ENCODE measurements at places on chromosomes 7 and 10.
A peak's percentile ranks its signal among the peaks of the same experiment; 100 is the strongest.

GRCh38 chr10:19577807-19578206, 238.4 kb upstream of the PLXDC2 start:
- no peak for DNase-seq

DNA sequence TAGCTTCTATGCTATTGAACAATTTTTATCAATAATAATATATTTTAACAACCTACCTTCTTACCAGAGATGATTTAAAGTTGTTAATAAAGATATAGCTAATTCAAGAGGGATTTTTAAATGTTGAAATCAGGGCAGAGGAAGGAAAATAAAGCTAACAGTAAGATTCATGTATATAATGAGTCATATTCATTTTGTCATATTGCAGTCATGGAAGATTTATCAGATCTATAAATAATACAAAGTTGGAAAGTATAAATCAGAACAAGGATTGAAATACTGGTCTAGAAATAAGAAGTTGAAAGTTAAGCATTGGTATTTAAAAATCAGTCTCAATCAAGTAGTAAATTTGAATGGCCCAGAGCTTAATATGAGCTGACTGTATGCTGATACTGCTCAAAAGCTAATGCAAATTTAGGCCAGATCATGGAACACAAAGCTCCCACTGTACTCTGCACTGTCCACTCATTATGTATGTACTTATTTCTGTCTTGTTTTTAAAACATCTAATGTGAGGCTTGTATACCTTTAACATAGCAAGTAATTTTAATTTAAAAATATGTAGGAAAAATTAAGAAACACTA, 196.9 kb downstream of the ZEB1 start:
- no peak for DNase-seq

GRCh38 chr7:70696201-70696754, 435.7 kb upstream of the GALNT17 start:
- DNase-seq, result no peak

DNA sequence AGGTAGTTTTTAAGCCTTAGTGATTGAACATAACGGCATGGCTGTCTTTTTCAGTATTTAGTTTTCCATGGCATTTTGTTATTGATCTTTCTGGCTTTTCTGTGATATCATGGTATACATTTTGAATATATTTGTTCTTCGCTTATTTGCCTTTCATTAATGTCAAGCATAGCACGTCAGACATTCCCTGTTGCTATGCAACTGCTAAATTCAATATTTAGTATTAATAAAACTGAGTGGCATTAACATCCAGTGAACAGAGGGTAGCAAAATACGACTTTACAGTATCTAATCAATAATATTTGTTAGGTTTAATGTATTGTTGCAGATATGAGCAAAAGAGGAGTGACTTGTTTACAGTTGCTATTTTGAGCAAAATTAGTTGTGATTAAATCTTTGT, 72.5 kb downstream of the LCOR start:
- DNase-seq, result no peak

DNA sequence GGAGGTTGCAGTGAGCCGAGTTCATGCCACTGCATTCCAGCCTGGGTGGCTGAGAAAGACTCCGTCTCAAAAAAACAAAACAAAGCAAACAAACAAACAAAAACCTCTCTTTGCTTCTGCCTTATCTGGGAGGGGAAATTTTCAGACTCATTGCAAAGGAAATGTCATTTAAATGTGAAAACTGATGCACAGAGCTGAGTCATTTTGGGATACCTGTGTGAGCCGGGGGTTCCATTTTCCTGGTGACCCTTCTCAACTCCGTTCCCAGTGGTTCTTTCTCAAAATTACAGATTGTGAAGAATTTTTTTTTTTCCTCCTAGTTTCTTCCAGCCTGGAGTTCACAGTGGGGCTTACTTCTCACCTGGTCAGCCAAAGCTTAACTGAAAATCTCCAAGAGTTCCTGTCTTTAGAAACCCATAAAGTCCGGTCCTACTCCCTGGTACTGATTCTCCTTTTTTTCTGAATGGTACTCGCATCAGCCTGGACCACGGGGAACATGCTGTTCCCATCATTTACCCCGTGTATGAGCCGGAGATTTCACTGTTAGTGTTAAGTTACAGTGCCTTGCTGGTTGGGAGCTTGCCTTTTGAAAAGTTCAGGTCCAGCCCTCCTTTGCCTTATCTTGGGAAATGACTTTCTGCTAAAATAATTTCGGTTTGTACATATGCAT, 56.9 kb downstream of the RBM20 start:
- DNase-seq, result no peak

DNA sequence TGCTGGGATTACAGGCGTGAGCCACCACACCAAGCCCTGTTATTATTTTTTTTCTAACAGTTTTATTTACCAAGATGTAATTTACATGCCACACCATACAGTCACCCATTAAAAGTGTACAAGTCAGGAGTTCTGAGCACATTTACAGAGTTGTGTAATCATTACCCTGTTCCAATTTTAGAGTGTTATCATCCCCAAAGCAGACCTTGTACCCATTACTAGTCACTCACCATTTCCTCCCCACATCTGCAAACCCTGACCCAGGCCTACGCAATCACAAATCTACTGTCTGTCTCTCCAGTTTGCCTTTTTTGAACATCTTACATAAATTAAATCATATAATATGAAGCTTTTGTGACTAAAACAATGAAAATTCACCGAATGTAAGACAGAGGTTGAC, 402.9 kb upstream of the FOXK1 start:
- no peak for DNase-seq

- no peak for DNase-seq
Observed at GRCh38 chr7:6032641-6033040, 1.5 kb downstream of the ANKRD61 start.

- DNase-seq, result no peak
Observed at GRCh38 chr10:96740579-96741281, 20.4 kb upstream of the PIK3AP1 start.

GRCh38 chr10:103276896-103277712, at the start of gene INA:
Gene INA (plus strand): TSS chr10:103277138. CDS start chr10:103277212, 74 bp downstream.
- DNase-seq, result peak; percentile 60

DNA sequence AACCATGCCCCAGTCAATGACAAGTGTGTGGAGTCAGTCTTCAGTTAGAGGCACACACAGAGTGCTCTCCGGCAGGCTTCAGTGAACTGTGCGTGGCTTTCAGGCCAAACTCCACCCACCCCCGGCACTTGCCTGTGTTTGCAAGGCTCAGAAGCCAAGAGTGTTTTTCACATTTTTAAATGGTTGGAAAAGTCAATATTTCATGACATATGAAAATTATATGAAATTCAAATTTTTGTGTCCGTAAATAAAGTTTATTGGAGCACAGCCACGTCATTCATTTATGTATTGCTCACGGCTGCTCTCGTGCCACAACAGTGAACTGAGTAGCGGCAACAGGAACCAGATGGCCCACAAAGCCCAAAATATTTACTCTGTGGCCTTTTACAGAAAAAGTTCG, 104.7 kb downstream of the SFMBT2 start:
- DNase-seq, result no peak

- no peak for DNase-seq
Observed at GRCh38 chr10:18681366-18681765, 22.1 kb downstream of the ARL5B start.

GRCh38 chr10:686155-686931, 3.1 kb downstream of the DIP2C start:
- no peak for DNase-seq

- DNase-seq, result no peak
Observed at GRCh38 chr10:8044908-8045725, 9.4 kb upstream of the GATA3 start.

DNA sequence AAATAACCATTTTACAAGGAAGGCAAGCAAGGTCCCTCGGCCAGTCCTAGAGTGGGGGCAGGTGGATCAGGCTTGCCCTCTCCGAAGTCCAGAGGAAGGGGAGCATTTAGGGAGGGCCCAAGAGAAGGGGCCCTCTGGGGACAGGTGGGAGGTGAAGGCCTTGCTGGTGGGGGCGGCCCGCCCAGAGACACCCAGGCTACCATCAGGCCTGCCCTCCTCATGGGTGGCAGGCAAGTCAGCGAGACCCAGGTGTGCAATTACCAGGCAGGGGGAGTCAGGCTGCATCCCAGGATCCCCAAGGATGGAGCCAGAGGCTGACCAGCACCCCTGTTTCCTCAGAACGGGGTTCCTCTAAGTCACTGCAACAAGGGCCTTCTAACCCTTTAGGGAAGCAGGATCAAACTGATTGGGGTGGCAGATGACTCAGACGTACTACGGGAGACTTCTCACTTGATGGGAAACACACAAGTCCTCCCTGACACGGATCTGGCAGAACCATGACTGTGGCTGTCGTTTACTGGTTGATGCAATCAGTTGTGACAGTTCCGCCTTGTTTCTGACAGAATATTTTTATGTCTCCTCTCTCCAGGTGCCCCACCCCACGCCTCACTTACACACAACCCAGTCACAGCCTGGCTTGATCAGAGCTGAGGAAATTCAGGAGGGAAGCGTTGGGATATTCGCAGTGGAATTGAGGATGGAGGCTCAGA, 8.2 kb downstream of the LOXL4 start:
- DNase-seq, result no peak

DNA sequence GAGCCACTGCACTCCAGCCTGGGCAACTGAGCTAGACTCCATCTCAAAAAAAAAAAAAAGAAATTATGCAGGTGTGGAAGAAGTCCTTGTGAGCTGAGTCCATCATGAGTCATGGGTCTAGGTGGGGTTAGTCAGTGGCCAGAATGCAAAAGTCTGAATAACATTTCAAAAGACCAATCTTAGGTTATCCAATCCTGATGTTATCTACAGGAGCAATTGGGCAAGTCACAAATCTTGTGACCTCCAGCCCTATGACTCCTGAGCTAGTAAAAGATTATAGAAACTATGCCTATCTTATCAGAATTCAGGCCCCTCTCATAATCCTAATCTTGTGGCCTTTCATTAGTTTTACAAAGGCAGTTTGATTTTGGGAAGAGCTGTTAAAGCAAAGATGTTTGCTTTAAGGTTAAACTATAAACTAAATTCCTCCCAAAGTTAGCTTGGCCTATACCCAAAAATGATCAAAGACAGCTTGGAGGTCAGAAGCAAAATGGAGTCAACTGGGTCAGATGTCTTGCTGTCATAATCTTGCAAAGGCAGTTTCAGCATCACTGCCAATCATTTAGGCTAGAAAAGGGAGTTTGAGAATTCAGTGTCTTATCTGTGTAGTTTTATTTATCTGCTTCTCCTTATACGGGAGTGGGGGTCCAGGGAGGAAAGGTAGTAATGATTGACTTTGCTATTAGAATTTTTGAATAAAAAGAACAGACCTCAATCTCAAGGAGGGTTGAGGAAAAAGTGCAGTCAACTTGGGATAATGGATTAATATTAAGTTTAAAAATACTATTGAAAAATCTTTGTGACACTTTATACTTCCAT, 71.2 kb upstream of the TRIM24 start:
- DNase-seq, result no peak

DNA sequence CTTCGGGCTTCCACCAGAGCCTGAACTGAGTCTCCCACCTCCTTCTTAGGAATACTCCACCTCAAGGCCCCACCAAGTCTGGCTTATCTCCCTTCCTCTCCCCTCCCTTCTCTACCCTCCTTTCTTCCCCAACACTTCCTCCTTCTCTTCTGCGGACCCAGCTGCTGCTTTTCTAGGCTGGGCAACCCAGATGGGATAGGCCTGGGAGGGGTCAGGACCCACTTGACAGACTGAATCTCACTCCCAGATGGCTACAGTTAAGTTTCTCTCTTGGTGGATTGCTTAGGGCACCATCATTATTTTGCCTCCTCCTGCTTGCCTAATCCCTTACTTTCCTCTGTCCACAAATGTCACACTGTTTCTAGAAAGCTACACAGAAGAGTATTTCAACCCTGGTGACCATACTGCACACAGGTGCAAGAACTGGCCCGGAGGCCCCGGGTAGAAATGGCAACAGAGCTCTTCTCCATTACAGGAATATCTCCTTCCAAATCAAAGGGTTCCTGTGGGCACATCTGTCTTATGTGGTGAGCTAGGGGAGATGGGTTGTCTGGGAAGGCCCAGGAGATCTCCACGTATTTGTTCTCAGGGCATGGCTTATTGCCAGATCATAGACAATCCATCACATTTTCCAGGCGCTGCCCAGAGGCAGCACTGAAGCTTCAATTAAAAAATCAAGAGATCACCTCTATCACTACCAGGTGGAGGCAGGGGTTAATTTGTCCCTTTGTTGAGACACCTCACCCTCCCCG, 5.1 kb upstream of the HOXA11 start:
- no peak for DNase-seq

GRCh38 chr7:133512560-133512959, 259.7 kb downstream of the EXOC4 start:
- no peak for DNase-seq

- DNase-seq, result no peak
Observed at GRCh38 chr10:95532536-95532935, 28.6 kb downstream of the SORBS1 start.

DNA sequence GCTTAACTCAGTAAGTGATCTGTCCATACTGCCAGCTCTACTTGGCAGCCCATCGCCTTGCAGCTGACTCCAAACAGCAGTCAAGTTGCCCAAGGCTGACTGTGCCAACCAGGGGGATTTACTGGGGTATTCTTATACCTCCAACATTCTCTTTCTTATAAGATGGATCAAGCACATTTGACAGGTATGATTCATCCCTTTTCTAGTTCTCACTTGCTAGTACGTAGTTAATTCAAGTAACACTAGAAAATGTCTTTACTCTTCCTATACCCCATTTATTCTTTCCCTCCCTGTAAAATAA, 77.0 kb downstream of the SLC25A13 start:
- no peak for DNase-seq

DNA sequence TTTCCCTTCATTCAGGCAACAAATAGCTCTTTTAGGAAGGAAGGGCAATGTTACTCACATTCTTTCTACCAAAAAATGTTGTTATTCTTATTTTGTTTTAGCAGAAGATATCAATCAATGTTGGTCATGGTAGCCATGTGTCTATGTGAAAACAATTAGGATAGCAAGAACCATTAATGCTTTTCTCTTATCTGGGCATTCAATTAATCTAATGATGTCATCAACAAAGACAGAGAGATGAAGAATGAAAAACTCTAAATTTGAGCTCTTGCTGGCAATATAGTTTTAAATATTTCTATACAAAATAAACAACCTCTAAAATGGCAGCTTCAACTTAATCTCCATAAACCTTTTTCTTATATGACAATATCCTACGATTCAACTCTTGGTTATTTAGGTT, 353.7 kb upstream of the ANKRD30A start:
- no peak for DNase-seq

- no peak for DNase-seq
Observed at GRCh38 chr7:51134013-51134441, 182.6 kb downstream of the COBL start.
